Breast epithelium (tissue), 4 donors: ENCODE measurements at places on chromosomes 5 and 9.

DNA sequence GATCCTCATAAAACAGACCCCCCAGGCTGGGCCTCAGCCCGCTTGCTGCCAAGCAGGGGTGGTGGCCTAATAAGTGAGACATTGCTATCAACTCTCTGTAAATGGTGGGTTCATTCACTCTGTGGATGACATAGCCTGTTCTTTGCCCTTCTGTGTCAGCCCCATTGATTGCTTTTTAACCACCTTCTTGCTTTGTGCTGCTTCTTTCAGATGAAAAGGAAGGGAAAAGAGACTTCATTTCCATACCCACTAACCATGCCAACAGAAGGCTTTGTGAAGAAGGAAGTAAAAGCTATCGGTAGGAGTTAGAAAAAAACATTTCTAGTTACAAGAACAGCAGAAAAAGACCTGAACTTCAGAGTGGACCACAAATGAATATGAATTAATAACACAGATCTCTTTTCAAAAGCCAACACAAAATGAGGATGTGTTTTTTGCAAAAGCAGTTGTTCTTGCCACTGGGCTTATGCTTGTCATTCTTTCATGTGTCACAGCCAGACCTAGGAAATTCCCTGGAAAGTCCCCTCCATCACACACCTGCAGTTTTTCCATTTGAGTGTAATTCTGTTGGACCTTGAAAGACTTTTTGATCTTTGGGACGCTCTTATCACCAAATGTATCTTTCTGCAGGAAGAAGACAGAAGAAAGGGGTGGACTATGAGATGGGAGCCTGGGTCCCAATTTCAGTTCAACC, 507.7 kb downstream of the CCDC171 start:
- no peak overlapping the region for H3K27ac ChIP-seq
- no peaks in the 10 kb centered on the region for H3K36me3 ChIP-seq
- H3K27me3 ChIP-seq, result no peaks in the 10 kb centered on the region
- no peak overlapping the region for H3K4me3 ChIP-seq
- no peak for DNase-seq

DNA sequence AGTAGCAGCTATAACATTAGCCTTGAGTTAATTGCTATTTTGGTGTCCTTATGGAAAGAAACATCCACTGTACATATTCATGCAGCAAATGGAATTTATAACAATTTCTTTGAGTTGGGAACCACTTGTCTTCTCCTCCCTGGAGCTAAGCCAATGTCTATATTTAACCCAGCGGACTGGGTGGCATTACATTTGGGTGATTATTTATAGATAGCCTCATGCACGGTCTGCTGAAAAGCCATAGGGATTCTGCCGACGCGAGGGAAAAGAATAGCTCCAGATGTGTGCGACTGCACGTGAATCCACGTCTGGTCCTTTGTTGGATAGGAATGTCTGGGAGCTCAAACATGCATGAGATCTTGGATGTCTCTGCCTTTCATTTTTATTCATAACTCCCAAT, 157.5 kb upstream of the BRINP1 start:
- no peaks in the 10 kb centered on the region for H3K27me3 ChIP-seq
- H3K4me3 ChIP-seq, result no peak overlapping the region

DNA sequence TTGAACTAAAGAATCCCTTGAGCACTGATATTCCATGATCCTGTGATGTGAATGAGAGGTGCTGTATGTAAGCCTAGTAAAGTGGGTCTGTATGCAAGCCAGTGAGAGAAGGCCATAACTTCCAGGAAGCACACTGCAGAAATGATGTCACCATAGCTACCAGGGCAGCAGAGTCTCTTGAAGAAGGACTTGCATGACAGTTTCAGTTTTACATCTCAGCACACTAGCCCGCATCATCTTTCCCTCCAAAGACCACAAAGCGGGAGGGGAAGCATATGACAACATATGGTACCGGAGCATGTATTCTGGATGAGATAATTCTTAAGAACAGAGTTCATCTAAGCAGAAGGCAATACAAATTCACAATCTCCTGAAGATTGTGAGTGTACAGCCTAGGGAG, 37.6 kb upstream of the MAST4 start:
- H3K27ac ChIP-seq, result no peak overlapping the region
- H3K36me3 ChIP-seq, result no peaks in the 10 kb centered on the region
- no peak overlapping the region for H3K4me3 ChIP-seq
- no peak for DNase-seq
- H3K27me3 ChIP-seq, result no peaks in the 10 kb centered on the region
- H3K4me1 ChIP-seq, result no peaks in the 10 kb centered on the region

GRCh38 chr9:115715666-115716065, 437.9 kb upstream of the PAPPA start:
- no peak overlapping the region for H3K4me3 ChIP-seq
- H3K4me1 ChIP-seq, result no peaks in the 10 kb centered on the region
- no peaks in the 10 kb centered on the region for H3K27me3 ChIP-seq

GRCh38 chr5:68215898-68216244, 315 bp downstream of the PIK3R1 start:
- DNase-seq, result no peak
- H3K4me3 ChIP-seq, result peak overlapping the region; percentile 96
- no peaks in the 10 kb centered on the region for H3K36me3 ChIP-seq

- no peaks in the 10 kb centered on the region for H3K36me3 ChIP-seq
- no peak overlapping the region for H3K27ac ChIP-seq
- no peaks in the 10 kb centered on the region for H3K27me3 ChIP-seq
- no peak for DNase-seq
- H3K4me1 ChIP-seq, result no peaks in the 10 kb centered on the region
Observed at GRCh38 chr5:106288979-106289378, 1381.8 kb downstream of the EFNA5 start.

DNA sequence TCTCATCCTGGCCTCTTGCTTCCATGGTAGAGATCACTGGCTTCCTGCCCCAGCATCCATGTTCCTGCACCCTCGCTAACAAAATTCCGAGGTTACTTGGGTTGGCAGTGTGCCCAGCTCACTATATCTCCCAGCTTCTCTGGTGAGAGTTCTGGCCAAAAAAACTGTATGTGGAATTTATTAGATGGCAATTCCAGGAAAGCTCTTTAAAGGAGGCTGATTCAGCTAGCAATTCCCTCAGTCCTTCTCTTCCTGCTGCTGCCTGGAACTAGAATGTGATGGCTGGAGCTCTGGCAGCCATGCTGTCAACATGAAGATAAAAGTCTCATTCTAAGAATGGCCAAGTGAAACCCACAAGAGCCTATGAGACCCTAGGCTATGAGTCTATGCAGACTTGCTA, 88.8 kb downstream of the SECISBP2 start:
- DNase-seq, result no peak
- no peaks in the 10 kb centered on the region for H3K4me1 ChIP-seq
- no peak overlapping the region for H3K4me3 ChIP-seq
- H3K36me3 ChIP-seq, result no peaks in the 10 kb centered on the region
- no peaks in the 10 kb centered on the region for H3K27me3 ChIP-seq
- no peak overlapping the region for H3K27ac ChIP-seq

DNA sequence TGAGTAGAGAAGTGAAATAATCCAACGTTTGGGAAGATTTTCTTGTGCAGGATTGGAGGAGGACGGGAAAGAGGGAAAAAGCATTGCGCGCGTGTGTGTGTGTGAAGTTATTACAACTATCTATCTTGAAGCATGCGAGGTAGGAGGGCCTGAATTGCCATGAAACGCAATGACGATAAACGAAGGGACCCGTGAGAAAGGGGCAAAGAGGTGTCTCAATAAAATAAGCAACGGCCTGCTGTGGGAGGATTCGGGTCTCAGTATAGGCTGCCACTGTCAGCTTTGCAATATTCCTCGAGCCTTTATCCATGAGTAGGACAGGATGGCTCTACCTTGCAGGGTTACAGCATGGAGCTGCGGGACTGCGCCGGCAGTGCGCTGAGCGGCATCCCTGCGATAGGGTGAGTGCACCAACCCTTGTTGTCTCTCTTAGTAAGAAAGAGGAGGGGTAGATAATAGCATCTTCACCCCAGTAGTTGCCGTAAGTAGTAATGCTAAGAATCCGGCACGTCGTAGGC, 631 bp upstream of the RCL1 start:
- H3K36me3 ChIP-seq, result no peaks in the 10 kb centered on the region
- H3K27ac ChIP-seq, result peak overlapping the region; percentile 89
- H3K4me1 ChIP-seq, result no peaks in the 10 kb centered on the region
- DNase-seq, result no peak
- H3K27me3 ChIP-seq, result no peaks in the 10 kb centered on the region

GRCh38 chr9:74824654-74825053, 63.1 kb downstream of the TRPM6 start:
- H3K27me3 ChIP-seq, result no peaks in the 10 kb centered on the region
- H3K36me3 ChIP-seq, result no peaks in the 10 kb centered on the region
- H3K4me1 ChIP-seq, result no peaks in the 10 kb centered on the region
- no peak overlapping the region for H3K27ac ChIP-seq
- peak; percentile 29 for DNase-seq

DNA sequence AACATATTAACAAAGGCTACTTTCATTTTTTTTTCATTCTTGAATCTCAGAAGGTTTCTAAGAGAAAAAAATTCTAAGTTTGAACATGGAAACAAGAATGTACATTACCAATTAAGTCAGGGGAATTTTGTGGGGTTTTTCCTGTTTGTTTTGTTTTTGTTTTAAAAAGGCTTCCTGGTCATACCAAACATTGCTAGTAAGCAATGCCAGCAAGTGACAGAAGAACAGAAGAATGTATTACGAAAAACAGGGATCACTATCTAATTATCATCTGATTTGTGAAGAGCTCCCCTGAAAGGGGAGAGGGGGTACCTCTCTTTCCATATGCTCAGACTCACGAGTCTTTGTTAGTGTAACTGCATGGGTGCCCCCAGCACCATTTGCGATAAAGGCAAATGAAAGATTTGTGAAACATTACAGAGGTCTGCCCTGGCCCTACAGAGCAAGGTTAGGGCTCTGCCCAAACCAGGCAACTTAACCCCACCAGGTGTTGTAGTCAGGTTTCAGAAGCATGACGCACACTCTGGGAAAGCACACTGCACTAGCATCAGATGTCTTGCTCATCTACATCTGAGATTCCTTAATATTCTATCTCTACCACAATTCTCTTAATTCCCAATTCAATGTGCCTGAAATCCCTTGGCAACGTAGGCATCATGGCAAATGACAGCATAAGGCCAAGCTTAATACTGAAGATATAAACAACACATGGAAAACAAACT, 268.2 kb downstream of the MLLT3 start:
- no peaks in the 10 kb centered on the region for H3K27me3 ChIP-seq
- no peaks in the 10 kb centered on the region for H3K4me1 ChIP-seq
- no peak overlapping the region for H3K27ac ChIP-seq
- no peak for DNase-seq

GRCh38 chr5:122951658-122952057, 84.9 kb downstream of the PPIC start:
- H3K27me3 ChIP-seq, result no peaks in the 10 kb centered on the region
- H3K36me3 ChIP-seq, result no peaks in the 10 kb centered on the region
- H3K4me3 ChIP-seq, result no peak overlapping the region
- no peaks in the 10 kb centered on the region for H3K4me1 ChIP-seq
- no peak overlapping the region for H3K27ac ChIP-seq

DNA sequence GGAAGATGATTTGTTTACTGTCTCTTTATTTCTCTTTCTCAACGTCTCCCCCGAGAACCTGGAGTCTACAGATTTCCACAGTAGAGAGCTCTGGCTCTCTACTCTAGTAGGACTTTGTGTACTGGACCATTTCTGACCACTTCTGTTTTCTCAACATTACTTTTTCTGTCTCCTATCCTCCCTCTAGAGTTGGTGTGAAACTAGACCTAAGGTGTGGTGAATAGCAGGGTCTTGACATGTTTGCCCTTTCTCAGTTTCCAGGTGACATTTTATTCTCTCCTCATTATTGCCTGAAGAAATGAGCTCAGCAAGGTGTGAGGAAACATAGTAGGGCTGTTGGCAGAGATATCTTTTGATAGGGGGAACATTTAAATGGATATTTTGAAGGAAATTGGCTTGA, 62.1 kb upstream of the IL6ST start:
- H3K36me3 ChIP-seq, result no peaks in the 10 kb centered on the region
- no peaks in the 10 kb centered on the region for H3K4me1 ChIP-seq
- H3K27me3 ChIP-seq, result no peaks in the 10 kb centered on the region
- no peak overlapping the region for H3K4me3 ChIP-seq
- no peak overlapping the region for H3K27ac ChIP-seq

DNA sequence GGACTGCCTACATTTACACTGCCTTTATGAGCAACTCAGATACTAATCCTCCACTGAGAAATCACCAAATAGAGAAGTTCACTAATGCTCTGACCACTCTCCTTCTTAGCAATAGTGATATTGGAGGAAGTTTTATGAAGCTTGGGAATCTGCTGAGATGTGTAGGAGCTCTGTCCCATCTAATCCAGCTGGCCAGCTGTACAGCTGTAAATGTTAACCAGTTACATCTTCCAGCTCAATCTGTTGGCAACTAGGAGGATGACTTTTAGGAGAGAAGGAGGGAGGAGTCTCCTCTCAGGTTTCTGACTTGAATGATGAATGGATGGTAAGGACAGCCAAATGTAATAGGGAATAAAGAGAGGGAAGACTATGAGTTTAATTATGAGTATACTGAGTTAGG, 36.3 kb upstream of the LRRC19 start:
- no peaks in the 10 kb centered on the region for H3K27me3 ChIP-seq
- H3K4me1 ChIP-seq, result no peaks in the 10 kb centered on the region
- DNase-seq, result no peak
- no peak overlapping the region for H3K27ac ChIP-seq

- H3K4me1 ChIP-seq, result no peaks in the 10 kb centered on the region
- no peaks in the 10 kb centered on the region for H3K27me3 ChIP-seq
- H3K4me3 ChIP-seq, result no peak overlapping the region
- no peak overlapping the region for H3K27ac ChIP-seq
- H3K36me3 ChIP-seq, result no peaks in the 10 kb centered on the region
- DNase-seq, result no peak
Observed at GRCh38 chr9:113513536-113513935, 50.0 kb downstream of the RGS3 start.

GRCh38 chr9:124174433-124174832, 83.3 kb upstream of the NEK6 start:
- no peaks in the 10 kb centered on the region for H3K36me3 ChIP-seq
- H3K4me3 ChIP-seq, result no peak overlapping the region
- no peaks in the 10 kb centered on the region for H3K27me3 ChIP-seq
- no peak overlapping the region for H3K27ac ChIP-seq
- H3K4me1 ChIP-seq, result no peaks in the 10 kb centered on the region
- no peak for DNase-seq

- no peak for DNase-seq
- H3K4me3 ChIP-seq, result no peak overlapping the region
- H3K27ac ChIP-seq, result peak overlapping the region; percentile 6
- H3K36me3 ChIP-seq, result no peaks in the 10 kb centered on the region
- H3K4me1 ChIP-seq, result no peaks in the 10 kb centered on the region
Observed at GRCh38 chr9:124216474-124217176, 41.1 kb upstream of the NEK6 start.

DNA sequence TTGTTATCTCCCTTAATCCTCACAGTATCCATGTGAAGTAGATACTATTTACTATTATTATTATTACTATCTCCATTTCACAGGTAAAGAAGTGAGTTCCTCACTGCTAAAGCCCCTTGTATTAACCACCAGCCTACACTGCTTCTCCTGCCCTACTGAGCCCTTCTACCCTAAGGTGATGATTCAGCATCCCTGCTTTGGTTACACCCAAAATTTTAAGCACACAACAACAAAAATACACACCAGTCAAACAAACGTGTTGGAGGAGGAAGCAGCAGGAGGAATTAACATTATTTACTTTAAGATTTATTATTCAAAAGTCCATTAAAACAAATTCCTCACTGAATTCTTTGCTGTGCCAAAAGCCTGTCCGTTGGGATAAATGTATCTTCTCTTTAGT, 370.2 kb upstream of the BRINP1 start:
- H3K4me3 ChIP-seq, result no peak overlapping the region
- no peak overlapping the region for H3K27ac ChIP-seq
- peaks cover 3% of the 10 kb centered on the region for H3K27me3 ChIP-seq
- no peaks in the 10 kb centered on the region for H3K4me1 ChIP-seq

GRCh38 chr5:72543365-72543764, 36.2 kb upstream of the ZNF366 start:
- no peak overlapping the region for H3K27ac ChIP-seq
- H3K4me3 ChIP-seq, result no peak overlapping the region
- H3K4me1 ChIP-seq, result no peaks in the 10 kb centered on the region
- no peaks in the 10 kb centered on the region for H3K36me3 ChIP-seq
- no peaks in the 10 kb centered on the region for H3K27me3 ChIP-seq
- no peak for DNase-seq
